Upper lobe of right lung (tissue), 1 donor: ENCODE measurements at places on chromosomes 16 and 17. TPM values are rescaled to one million over a fixed set of nuclear protein-coding genes. Genes with fewer than 3 reads are reported as not detected.

RBFOX1 gene
- total RNA-seq = not detected

KPNB1 gene
- total RNA-seq = 196 TPM

CCL7 gene
- not detected for total RNA-seq

CCDC200 gene
- not detected for total RNA-seq

QPRT gene
- 15.0 TPM for total RNA-seq

NPIPB5 gene
- 226 TPM for total RNA-seq

NATD1 gene
- 19.5 TPM for total RNA-seq

LRRC36 gene
- 27.4 TPM for total RNA-seq
